Upper lobe of right lung (tissue), 1 donor: ENCODE measurements at places on chromosomes 11 and 22. TPM values are rescaled to one million over a fixed set of nuclear protein-coding genes. Genes with fewer than 3 reads are reported as not detected.

The CD248 gene
- total RNA-seq, result 10.0 TPM

The OR10AG1 gene
- not detected for total RNA-seq

- no peak overlapping the region for H3K4me3 ChIP-seq
- peak overlapping the region; percentile 1 for H3K27ac ChIP-seq
- H3K27me3 ChIP-seq, result no peaks in the 10 kb centered on the region
- DNase-seq, result no peak
- peaks cover 5% of the 10 kb centered on the region for H3K36me3 ChIP-seq
- no peaks in the 10 kb centered on the region for H3K4me1 ChIP-seq
Observed at GRCh38 chr11:43833657-43834073, 47.0 kb upstream of the ALKBH3 start.

The DNAJC24 gene
- total RNA-seq, result 14.1 TPM

The MS4A15 gene
- 147 TPM for total RNA-seq

GRCh38 chr22:29226351-29226981 is 20.8 kb downstream of the EMID1 start:
- no peaks in the 10 kb centered on the region for H3K36me3 ChIP-seq
- no peak overlapping the region for H3K4me3 ChIP-seq
- no peak for DNase-seq
- peak overlapping the region; percentile 82 for H3K27ac ChIP-seq
- H3K4me1 ChIP-seq, result peaks cover 14% of the 10 kb centered on the region

- no peak overlapping the region for H3K27ac ChIP-seq
- H3K27me3 ChIP-seq, result no peaks in the 10 kb centered on the region
- H3K36me3 ChIP-seq, result no peaks in the 10 kb centered on the region
- no peak overlapping the region for H3K4me3 ChIP-seq
- no peak for DNase-seq
- peaks cover 13% of the 10 kb centered on the region for H3K4me1 ChIP-seq
Observed at GRCh38 chr11:128053981-128054931, 533.1 kb downstream of the ETS1 start.

DNA sequence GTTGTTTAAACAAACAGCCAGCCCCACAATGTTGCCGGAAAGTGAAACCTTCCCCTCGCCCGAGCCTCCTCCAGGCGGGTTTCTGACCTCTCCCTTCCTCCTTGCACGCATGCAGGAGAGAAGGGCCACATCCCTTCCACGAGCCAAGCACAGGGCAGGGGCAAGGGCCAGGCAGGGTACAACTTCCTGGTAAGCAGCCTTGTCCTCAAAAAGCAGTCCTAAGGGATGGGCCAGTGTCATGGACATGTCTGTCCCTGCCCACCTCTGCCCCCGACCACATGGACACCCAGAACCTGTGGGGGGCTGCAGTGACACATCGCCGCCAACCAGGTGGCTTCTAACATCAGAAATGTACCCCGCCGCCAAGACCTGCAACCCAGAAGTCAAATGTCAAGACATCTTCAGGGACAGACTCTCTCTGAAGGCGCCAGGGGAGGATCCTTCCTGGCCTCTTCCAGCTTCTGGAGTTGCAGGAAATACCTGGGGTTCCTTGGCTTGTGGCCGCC is 145.3 kb downstream of the CRYBB2 start:
- peaks cover 10% of the 10 kb centered on the region for H3K4me1 ChIP-seq
- H3K4me3 ChIP-seq, result no peak overlapping the region

The GGTLC3 gene
- total RNA-seq, result 13.1 TPM

GRCh38 chr11:99418927-99419720 is 398.4 kb downstream of the CNTN5 start:
- H3K27me3 ChIP-seq, result no peaks in the 10 kb centered on the region
- no peak overlapping the region for H3K27ac ChIP-seq
- no peaks in the 10 kb centered on the region for H3K4me1 ChIP-seq
- no peak for DNase-seq
- no peak overlapping the region for H3K4me3 ChIP-seq
- no peaks in the 10 kb centered on the region for H3K36me3 ChIP-seq

DNA sequence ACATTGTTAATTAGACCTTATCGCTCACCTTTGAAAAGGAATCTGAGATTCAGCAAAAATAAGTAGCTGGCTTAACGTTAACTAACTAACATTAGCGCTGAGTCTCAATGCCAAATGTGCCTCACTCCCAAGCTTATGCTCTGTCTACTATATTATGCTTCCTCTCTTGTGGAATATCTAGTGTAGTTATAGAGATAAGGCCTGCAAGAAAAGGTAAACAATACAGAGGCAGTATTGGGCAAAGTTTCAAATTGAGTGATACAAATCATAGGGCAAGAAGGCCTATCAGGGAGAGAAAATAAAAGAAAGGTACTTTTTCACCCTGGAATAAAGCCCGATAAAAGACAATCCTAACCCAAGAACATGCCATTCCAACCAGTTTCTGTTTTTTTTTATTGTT is 61.6 kb upstream of the SLC17A6 start:
- H3K4me1 ChIP-seq, result peaks cover 6% of the 10 kb centered on the region
- H3K36me3 ChIP-seq, result no peaks in the 10 kb centered on the region
- H3K27ac ChIP-seq, result no peak overlapping the region
- DNase-seq, result no peak
- H3K4me3 ChIP-seq, result no peak overlapping the region
- no peaks in the 10 kb centered on the region for H3K27me3 ChIP-seq

The C11orf86 gene
- total RNA-seq, result not detected
